ENCODE measurements at places on chromosomes 1 and 21.
A peak's percentile ranks its signal among the peaks of the same experiment; 100 is the strongest.

DNA sequence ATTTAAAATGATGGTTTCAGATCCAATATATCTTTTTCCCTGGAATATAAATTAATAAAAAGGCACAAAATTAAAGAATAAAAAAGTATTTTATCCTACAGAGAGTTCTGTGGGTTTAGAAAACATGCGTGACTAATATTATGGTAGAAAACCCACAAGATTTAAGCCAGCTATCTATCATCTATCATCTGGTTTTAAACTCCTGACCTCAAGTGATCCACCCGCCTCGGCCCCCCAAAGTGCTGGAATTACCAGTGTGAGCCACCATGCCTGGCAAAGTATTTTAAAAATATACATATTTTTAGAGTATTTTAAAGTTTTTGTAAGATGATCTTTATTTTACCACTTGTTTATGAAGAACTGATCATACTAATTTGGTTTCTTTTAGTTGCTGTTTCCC lies 79.5 kb downstream of the NRIP1 start:
- no peak for DNase-seq

DNA sequence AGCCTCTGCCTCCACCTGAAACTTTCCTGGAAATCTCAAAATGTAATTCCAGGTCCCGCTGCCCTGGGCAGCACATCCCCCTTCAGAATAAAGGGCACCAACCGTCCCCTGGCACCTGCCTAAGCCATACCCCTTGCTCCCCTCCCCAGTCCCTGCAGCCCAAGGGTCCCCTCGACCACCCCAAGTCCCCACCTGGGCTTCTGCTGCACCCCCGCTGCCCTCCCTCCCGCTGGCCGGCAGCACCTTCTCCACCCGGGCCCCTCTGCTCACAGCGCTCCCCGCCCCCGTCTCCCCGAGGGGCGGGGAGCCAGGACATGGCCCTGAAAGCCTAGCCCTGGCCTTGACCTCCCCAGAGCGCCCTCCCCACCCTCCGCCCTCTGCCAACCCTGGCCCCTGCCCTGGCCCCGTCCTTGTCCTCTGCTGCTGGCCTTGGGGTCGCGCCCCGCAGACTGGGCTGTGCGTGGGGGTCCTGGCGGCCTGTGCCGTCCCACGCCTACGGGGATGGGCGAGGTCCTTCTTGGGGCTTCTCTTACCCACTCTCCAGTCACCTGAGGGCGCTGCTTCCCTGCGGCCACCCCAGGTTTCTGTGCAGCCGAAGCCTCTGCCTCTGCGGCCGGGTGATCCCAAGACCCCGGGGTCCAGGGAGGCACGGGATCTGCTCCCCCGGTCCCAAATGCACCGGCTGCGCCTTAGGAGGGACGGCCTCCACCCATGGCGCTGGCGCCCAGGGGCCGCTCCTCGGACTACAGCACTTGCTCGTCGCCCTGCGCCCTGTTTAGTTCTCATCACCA lies 41.7 kb downstream of the WDR4 start:
- DNase-seq = no peak

- no peak for DNase-seq
These were observed 40.1 kb upstream of the MYSM1 start for GRCh38 chr1:58739856-58740466.

DNA sequence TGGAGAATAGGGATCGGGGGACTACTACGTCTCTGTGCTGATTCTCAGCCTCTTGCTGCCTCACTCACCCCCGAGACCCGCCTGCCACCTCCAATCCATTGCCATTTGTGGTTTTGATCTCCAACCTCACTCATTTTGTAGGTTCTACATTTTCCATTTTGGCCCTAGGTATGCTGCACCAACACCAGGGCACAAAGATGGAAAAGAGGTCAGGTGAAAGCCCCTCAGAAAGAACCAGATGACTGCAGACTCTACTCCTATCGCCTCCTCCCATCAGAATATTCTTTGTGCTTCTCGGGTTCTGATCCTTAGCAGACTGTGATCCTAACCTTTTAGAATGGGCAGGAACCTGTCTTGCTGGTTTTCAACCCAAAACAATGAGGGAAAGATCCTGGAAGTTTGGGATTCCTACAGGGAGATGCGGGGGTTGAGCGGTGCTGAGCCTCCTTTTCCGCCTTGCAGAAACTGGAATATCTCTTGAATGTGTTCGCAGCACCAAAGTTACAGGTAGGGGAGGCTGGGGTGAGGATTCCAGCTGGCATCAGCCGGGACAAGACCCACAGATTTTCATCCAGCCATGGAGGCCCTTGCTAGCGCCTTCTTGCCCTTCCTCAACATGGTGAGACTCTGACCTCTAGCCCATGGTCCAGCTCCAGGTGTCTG lies 53.1 kb downstream of the RHBG start:
- DNase-seq = no peak

DNA sequence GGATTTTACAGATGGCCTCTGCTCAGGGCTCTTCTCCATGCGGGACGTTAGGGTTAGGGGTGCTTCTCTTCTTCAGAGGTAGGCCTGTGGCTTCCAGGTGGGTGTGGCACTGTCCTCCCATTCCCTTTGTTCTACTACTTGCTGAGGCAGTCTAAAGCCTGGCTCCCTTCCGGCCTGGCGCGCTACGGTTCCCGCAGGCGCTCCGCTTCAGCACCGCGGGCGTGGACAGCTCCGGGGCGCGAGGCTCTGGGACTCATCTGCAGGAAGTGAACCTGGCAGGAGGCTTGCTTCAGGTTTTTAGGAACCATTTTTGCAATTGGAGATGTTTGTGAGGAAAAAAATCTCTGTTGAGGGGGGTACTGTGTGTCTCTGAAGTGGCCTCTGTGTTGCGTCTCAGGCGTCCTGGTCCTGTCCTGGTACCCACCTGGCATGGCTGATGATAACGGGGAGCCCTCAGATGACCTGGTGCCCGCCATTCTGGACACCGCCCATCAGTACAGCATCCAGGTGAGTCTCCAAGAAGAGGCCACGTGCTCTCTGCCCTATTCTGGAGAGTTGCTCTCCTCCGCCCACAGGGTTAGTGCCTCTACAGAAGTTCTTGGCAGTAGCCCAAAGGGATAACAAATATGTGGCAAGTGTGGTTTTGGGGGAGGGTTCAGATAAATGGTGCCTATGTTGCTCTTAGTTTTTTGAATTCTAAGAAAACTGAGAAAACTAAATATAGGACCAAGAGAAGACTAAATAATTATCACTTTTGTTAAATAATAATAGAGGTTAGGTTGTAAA lies 1.9 kb downstream of the MANEAL start:
- no peak for DNase-seq

DNA sequence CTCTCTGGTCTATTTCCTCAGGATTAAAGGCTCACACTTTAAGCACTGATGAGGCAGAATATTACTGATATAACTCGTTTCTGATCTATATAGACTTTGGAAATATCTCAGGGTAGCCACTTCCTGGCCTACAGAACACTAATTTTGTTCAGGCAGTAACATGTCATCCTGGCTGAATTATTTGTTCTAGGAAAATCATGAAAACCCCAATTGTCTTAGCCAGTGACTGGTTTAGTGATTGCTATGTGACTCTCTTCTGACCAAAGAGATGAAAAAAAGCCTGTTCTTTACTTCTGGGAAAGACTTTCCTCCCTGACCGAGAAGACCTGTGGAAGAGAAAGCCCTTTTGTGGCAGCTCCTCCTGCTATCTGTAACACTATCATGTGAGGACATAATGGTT lies 453.7 kb downstream of the SETD4 start:
- no peak for DNase-seq

GRCh38 chr1:76625886-76626678 lies 241.2 kb upstream of the ST6GALNAC5 start:
- DNase-seq = no peak

- no peak for DNase-seq
These were observed 21.8 kb downstream of the EXOC8 start for GRCh38 chr1:231315887-231316286.

- DNase-seq = no peak
These were observed 1.6 kb upstream of the CTSK start for GRCh38 chr1:150809651-150810050.

GRCh38 chr1:234481771-234482170 lies 2.8 kb upstream of the TARBP1 start:
- DNase-seq = no peak

GRCh38 chr1:219090607-219091006 lies 83.1 kb upstream of the LYPLAL1 start:
- no peak for DNase-seq

DNA sequence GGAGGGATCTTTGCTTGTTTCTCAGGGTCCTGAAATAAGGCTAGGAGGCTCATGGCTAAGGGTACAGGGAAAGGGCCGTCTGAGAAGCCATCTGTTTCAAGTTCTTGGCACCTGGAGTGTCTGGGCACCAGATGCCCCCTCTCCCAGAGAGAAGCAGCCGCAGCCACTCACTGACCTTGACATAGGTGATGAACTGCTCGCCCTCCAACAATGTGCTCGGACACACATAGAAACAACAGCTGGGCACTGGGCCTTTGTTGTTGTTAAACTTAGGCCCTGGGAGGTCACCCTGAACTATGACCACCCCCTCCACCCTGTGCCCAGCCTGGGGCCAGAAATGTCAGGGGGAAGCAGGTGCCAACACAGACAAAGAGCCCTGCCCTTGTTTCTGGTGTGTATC lies 9.2 kb upstream of the TNNI1 start:
- DNase-seq = no peak

- DNase-seq = no peak
These were observed 141.0 kb downstream of the RPS6KC1 start for GRCh38 chr1:213192026-213192425.

DNA sequence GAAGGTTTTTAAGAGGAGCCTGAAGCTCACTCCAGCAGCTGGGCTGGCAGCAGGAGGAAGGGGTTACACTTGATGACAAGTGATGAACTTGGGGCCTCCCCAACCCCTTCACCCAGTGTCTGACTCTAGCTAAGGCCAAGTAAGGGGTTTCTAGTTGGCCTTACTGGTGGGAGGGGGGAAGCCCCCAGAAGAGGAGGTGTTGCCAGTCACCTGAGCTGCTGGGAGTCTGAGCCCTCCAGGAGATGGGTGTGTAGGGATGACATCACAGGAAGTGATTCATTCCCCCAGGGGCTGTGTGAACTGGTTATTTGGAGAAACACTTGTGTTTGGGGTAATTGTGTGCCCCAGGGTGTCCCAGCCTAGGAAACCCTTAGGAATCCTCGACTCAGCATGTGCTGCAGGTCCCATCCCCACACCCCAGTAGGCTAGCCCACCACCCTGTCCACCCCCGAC lies 3.1 kb downstream of the PADI1 start:
- no peak for DNase-seq

- DNase-seq = no peak
These were observed 299.9 kb upstream of the PROX1 start for GRCh38 chr1:213687832-213688231.

DNA sequence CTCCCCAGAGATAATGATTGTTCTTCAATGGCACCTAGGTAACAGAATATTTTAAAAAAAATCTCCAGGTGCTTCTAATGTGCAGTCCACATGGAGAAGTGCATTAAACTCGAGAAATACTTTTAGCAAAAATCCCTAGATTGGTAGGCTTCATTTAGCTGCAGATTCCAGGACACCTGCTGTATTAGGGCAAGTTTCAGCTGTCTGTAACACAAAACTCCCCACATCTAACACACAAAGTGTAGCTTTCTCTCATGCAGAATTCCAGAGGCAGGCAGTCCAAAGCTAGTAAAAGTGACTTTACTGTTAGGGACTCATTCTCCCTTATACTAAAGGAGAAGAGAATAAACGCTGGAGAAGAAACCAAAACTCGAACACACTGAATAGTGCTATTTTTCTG lies 1414.3 kb upstream of the B3GALT2 start:
- DNase-seq = no peak

DNA sequence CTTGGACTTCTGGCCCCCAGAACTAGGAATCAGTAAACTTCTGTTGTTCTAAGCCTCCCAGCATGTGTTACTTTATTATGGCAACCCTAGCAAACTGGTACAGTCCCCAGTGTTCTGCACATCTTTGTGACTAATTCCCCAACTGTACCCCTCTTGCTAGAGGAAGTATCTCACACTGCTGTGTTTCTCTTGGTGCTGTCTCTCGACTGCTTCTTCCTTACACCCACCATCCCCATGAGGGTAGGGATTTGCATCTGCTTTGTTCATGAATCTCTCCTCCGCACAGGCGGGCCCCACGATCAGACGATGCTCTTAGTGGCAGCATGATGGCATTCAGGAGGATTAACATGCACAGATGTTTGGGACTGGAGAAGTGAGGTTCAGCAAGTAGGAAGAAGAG lies 46.7 kb downstream of the CLIC6 start:
- no peak for DNase-seq

- DNase-seq = no peak
These were observed 310.6 kb downstream of the NPHP4 start for GRCh38 chr1:5681654-5682053.

DNA sequence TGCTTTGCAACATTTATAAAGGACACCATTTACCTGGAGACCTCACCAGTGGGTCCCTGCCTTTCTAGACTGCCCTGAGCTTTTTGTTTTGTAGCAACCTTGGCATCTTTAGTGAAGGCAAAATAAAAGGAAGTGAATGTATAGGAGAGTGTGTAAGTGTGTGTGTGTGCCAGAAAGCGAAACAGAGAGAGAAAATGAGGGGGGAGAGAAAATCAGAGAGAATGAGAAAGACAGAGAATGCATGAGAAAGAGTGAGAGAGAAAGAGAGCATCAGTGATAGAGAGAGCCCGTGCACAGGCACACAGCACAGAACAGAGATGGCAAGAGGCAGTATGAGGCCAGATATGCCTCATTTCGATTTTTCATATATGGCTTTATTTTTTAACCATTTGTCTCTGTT lies 57.5 kb downstream of the HSD3B1 start:
- no peak for DNase-seq

- DNase-seq = no peak
These were observed 104.3 kb downstream of the PAPPA2 start for GRCh38 chr1:176567190-176567794.

- no peak for DNase-seq
These were observed 1341.2 kb downstream of the PLA2G4A start for GRCh38 chr1:188169971-188170370.

DNA sequence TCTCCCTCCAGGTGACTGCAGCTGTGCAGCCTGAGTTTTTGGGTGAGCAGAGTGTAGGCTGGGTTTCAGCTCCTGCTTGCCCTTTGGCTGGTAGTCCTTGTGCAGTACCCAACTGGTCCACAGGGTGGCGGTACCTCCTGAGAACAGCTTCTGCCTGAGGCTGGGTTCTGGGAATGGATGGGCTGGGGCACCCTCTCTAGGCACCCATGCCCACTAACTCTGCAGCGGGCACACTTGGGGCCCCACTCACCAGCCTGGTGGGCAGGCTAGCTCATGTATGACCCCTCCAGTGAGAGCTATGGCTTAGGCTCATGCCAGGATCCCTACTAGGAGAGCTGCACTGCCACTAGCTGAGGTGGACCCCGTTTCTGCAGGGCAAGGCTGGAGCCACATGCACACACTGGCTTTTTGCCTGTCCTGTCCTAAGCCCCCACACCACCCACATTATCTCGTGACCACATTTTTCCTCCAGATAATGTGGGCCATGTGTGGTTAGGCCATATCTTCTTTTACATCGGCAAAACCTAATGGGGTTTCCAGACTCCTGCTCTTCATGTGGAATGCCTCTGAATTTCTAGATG lies 15.5 kb upstream of the GSTM4 start:
- DNase-seq = no peak

- DNase-seq = no peak
These were observed 10.0 kb downstream of the TTF2 start for GRCh38 chr1:117070124-117070523.

- DNase-seq = no peak
These were observed 52.0 kb downstream of the NBPF6 start for GRCh38 chr1:108502138-108502537.

- peak; percentile 26 for DNase-seq
These were observed 3.3 kb downstream of the SLAMF8 start for GRCh38 chr1:159829822-159830465.
